ENCODE measurements at places on chromosomes 2 and 18.

GRCh38 chr18:12837747-12838146, 46.3 kb downstream of the PTPN2 start:
- no peak for DNase-seq

- DNase-seq = no peak
Measured at GRCh38 chr2:3500326-3500899, 18.9 kb downstream of the ADI1 start.

- DNase-seq = no peak
Measured at GRCh38 chr2:121186261-121186660, 98.7 kb downstream of the TFCP2L1 start.

- peak; percentile 38 for DNase-seq
Measured at GRCh38 chr2:75710220-75710576, 517 bp downstream of the GCFC2 start.

DNA sequence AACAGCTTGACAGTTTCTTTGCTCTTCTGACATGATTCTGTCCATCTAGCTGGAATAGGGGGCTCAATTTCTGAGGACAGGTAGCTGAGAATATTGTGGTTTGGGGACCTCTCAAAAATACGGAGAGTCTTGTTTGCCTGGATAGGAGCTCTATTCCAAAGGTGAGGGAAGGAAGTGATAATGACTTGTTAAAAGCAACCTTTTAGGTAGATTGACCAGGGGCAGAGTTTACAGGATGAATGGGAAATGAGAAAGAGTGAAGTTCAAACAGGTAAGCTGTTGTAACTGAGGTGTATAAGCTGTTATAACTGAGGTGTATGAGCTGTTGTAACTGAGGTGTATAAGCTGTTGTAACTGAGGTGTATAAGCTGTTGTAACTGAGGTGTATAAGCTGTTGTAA, 25.1 kb downstream of the PARD3B start:
- no peak for DNase-seq

DNA sequence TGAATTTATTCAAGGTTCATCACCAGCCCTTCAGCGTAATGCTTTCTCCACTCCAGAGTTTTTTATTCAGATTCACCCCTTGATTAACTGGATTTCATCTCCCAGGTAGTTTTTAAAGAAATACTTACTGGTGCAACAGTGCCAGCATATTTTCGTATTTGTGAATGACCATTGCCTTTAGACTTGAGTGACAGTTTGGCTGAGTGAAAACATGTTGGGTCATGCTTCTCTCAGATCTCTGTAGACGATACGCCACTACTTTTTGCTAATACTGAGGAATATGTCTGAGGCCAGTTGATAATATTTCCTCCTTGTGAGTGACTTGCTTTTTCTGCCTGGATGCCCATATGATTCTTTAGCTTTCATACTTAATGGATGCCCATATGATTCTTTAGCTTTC, 51.5 kb downstream of the CYP26B1 start:
- no peak for DNase-seq
